Hair follicular keratinocyte (primary cell): ENCODE measurements at places on chromosomes 3 and 15. TPM values are rescaled to one million over a fixed set of nuclear protein-coding genes. Genes with fewer than 3 reads are reported as not detected.

PLD1 gene
- 7.7 and 8.5 TPM in 2 replicates for total RNA-seq

SKOR1 gene
- total RNA-seq = 0.08 TPM in 1 of 2 replicates, not detected in the other

FILIP1L gene
- 4.4 and 8.0 TPM in 2 replicates for total RNA-seq

PEX5L gene
- total RNA-seq = 0.15 and 3.0 TPM in 2 replicates

HHATL gene
- not detected in 2 replicates for total RNA-seq

BFSP2 gene
- total RNA-seq = not detected in 2 replicates

SLC9C1 gene
- not detected in 2 replicates for total RNA-seq

SHF gene
- total RNA-seq = 0.38 and 0.78 TPM in 2 replicates

PLXND1 gene
- 0.47 and 0.76 TPM in 2 replicates for total RNA-seq

ANKUB1 gene
- total RNA-seq = 0.04 and 0.31 TPM in 2 replicates

ARL14 gene
- 1.1 TPM in 1 of 2 replicates, not detected in the other for total RNA-seq

SLC2A2 gene
- total RNA-seq = not detected in 2 replicates

C3orf20 gene
- total RNA-seq = not detected in 2 replicates

SIDT1 gene
- under 0.01 and 0.04 TPM in 2 replicates for total RNA-seq

AMIGO3 gene
- total RNA-seq = not detected in 2 replicates

CCDC80 gene
- total RNA-seq = 10.3 and 11.7 TPM in 2 replicates

INAFM2 gene
- total RNA-seq = 14.7 and 15.4 TPM in 2 replicates

ZMAT3 gene
- 7.5 and 11.6 TPM in 2 replicates for total RNA-seq

PLA2G4E gene
- total RNA-seq = 0.27 and 0.39 TPM in 2 replicates

C3orf18 gene
- total RNA-seq = 3.0 and 3.7 TPM in 2 replicates
